ENCODE measurements at places on chromosomes 2 and 18.

DNA sequence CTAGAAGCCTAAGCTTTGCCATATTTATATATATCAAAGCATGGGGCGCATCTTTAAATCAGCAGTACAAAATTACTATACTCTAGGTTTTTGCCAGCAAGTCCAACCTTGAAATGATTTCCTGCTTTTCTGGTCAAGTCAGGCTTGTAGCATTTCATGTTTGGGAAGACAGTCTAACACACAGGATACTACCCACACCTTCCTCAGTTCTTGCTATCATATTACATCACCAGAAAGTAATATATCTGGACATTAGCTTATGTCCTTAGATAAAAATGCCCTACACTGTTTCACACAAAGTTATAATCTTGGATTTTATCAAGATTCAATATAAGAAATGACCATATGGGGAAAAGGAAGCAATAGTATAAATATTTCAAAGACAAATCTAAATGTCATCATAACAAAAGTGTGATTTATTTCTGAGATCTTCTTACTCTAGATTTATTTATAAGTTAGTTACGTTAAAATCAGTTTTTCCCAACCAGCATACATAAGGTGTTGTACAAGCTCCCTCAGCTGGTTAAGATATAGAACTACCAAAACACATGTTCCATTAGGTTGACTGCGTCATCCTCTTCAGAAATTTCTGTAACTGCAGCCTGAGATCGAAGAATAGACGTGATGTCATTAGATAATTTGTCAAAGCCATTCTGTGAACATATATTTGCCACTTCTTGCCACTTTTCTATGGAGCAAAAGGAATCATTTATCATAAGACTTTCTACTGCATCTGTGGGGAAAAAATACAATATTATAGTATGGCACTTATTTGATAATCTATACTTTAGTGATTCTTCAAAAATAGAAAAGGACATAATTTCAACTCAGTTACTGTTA, 56.6 kb downstream of the CLHC1 start:
- ATAC-seq: no peak

- no peak for ATAC-seq
Measured at GRCh38 chr18:44125446-44125845, 555.2 kb upstream of the SETBP1 start.

- ATAC-seq: no peak
Measured at GRCh38 chr2:214747992-214748391, 61.5 kb downstream of the BARD1 start.

DNA sequence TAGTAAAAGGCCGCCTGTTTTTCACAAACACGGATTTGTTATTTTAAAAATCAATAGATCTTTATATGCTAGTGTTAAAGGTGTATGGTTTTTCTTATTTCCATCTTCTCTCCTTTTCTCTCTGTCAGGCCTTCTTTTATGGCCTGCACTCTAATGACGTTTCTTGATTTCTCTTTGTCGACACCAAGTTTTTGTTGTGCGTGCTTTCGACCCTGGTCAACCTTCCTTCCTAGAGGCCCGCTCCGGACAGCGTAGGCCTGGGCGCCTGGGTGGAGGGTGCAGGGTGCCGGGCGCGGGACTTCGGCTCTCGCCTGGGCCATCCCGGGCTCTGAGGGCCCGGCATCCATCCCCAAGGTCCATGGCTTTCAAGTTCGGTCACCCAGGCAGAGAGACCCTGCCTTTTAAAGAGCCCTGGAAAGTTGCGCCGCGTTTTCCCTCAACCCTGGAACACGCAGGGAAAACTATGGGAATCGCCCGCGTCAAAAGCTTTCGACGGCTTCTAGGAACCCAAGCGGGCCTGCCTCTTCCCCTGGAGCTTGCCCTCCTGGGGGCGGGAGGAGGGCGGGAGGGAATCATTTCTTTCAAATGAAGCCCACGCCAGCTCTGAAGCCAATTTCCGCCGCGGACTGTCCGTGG, 4.1 kb upstream of the SATB2 start:
- no peak for ATAC-seq

DNA sequence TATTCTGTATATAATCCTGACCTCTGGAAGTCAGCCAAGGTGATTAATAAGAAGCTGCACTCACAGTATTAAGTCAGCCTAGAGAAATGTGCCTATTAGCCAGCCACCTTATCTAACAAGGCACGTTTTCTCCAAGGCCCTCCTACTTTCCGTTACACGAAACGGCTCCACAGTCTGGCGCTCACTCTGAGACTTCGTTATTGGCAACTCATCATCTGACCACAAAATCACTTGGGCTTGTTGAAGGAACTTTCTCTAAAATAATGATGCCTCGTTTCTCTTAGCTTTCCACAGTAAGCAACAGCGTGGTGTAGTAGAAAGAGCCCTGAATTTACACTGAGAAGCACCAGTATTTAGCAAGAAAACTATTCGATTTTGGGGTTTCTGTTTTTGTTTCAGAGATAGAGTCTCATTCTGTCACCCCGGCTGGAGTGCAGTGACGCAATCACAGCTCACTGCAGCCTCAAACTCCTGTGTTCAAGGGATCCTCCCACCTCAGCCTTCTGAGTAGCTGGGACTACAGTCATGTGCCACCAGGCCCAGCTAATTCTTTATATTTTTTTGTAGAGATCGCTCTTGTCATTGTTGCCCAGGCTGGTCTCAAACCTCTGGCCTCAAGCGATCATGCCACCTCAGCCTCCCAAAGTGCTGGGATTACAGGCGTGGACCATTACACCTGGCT, 53.6 kb upstream of the SLC14A1 start:
- ATAC-seq: peak; percentile 44

DNA sequence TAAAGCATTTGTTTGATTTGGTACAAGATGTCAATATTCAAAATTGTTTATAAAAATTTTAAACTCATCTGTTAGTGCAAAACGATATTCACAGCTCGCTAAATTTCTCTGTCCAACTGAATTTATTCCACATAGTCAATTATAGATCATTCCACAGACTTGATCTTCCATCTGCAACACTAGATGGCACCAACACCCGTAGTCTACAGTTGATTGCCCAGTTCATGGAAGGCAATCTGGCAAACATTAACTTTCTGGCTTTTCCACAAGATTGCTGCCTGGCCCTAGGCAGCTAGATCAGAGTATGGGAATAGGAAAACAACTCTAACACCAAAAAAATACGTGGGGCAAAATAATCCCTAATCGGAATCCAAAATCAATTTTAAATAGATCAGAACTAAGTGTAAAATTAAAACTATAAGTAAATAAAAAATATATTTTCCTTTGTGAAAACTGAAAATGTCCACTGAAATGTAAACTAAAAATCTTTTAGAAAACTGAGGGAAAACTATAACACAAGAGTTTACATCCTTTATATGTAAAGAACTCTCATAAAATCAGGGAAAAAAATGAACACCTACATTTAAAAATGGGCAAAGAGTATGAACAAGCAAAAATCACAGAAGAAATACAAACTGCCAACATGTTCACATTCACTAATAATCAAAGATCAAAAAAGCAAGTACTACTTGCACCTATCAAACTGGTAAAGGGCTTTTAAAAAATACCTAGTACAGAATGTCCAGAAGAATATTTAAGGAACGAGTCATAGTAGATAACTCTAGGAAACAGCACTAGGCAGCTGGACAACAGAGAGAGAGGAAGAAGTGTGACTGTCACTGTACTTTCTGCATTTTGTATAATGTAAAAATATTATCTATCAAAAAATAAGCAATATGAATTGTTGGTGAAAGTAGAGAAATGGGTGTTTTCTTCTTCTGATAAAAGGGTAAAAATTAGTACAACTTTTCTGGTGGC, 35.0 kb downstream of the RTN4 start:
- peak; percentile 60 for ATAC-seq

- no peak for ATAC-seq
Measured at GRCh38 chr2:65146078-65146477, 16.2 kb upstream of the RAB1A start.

- ATAC-seq: no peak
Measured at GRCh38 chr2:73908689-73909652, 16.2 kb downstream of the ACTG2 start.

DNA sequence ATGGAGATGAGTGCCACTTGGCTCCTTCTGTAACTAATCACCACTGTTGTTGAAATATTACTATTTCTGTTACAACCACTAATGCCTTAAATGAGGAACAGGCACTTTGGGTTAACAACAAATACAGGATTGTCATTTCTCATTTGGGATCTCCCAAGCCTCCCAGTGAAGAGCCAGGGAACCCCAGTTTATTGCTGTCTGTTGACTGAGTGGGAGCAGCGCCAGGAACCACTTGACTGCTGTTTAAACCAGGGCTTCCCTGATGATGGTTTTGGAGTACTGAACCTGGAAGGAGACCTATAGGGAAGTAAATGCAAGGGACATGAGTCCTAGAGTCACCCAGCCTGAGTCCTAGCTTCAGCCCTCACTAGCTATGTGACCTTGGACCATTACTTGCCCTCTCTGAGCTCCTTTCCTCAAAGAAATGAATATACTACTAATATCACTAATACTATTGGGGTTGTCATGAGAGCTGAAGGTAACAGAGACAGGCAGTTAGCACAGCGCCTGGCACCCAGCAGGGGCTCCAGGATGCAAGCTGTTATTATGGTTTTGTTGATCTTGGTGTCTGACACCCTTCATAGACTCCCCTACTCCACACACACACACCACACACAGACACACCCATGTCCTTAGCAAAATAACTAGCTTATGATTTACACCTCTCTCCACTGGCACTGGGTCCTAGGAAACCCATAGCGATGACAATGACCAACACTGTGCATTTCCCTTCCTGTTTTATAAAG, 104.2 kb upstream of the FZD7 start:
- no peak for ATAC-seq

- no peak for ATAC-seq
Measured at GRCh38 chr2:132446444-132446843, 29.8 kb downstream of the GPR39 start.

DNA sequence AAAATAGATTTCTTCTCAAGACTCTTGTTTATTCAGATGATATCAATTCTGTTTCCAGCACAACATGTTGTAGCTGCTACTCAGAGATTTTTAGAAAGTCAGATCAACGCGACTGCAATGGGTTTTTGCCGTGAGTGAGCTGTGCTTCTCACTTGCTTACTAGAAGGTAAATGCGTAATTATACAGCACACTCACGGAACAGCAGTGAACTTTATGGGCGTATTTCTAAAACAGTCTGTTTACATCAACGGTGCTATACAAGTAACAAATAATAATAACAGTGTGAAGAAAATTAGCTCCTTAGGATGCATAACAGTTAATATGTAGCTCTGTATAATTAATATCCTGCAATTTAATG, 533.6 kb downstream of the RNF144A start:
- no peak for ATAC-seq

DNA sequence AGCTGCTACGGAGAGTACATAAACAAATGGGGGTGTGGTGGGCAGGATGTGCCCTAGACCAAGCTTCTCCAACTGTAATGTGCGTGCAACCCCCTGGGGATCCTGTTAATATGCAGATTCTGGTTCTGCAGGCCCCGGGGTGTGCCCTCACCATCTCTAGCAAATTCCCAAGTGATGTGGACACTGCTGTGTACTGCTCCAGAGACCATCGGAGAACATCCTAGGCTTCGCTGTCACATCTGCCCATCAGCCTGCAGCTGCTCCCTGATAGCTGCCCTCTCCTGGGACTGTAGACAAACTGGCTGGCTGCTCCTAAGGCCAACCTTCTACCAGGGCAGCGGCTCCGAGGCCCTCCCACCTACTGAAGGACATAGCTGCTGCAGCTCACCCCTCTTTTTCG, 3.2 kb downstream of the HS1BP3 start:
- ATAC-seq: no peak

GRCh38 chr2:14751581-14751980, 119.1 kb downstream of the LRATD1 start:
- ATAC-seq: no peak

GRCh38 chr2:199535445-199536177, 77.9 kb upstream of the SATB2 start:
- ATAC-seq: no peak

DNA sequence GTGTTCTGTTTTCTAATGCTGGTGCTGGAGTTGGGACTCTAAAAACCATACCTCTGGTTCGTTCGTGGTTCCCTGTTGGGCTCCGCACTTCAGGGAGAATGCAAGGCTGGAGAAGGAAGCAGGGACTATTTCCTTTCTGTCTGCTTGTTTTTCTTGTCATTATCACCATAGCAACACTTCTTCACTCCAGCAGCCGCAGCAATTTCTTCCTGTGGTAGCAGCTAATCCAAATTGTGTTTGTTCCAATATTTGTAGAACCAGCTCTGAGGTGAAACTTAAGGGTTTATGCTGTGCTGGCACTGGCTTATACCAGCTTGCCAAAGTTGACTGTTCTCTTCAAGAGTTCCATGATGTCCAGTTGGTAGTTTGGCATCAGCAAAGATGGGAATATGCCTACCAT, 301.4 kb upstream of the SYT4 start:
- no peak for ATAC-seq

DNA sequence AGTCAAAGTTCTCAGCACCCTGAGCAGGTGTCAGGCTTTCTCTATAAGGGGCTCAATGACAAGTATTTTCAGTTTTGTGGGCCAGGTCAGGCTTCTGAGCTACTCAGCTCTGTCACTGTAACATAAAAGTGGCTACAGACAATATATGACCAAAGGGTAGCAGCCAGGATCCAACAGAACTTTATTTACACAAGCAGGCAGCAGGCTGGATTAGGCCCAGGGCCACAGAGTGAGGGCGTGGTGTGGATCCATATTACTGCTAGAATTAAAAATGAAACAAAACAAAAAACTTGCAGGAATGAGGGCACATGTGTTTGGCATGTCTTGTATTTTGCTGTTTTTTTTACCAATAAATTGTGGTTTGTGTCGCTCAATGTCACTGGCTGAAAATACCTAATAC, 143.7 kb downstream of the EIPR1 start:
- ATAC-seq: no peak

- no peak for ATAC-seq
Measured at GRCh38 chr2:144201868-144202468, 318.0 kb downstream of the ZEB2 start.

- ATAC-seq: no peak
Measured at GRCh38 chr2:9441556-9441955, 18.1 kb downstream of the CPSF3 start.

- no peak for ATAC-seq
Measured at GRCh38 chr18:49070552-49070951, 119.8 kb upstream of the SMAD7 start.

- no peak for ATAC-seq
Measured at GRCh38 chr2:37875403-37875906, 49.6 kb upstream of the RMDN2 start.

DNA sequence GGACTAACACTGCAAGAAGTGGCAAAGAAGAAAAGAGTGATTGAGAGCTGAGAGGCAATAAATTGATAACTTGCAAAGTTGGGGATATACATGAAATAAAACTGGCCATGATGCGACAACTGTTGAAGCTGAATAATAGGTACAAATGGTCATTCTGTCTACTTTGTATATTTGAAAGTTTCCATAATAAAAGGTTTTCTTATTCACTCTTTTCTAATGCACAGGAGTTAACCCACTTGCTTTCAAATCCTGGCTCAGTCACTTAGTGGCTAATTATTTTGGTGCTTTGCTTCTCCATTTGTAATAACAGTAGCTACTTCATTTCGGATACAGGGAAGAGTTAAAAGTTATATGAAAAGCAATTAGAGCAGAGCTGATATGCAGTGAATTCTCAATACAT, 159.7 kb upstream of the WDSUB1 start:
- no peak for ATAC-seq

Data from stimulated activated memory B cell treated with anti-CD40 and anti-IgM and Interleukin-4, amounts not matched to agents 10 μg/mL and 1 μg/mL and 100 μg/mL, for 72 hours (primary cell).